Stimulated activated CD4-positive, alpha-beta T cell treated with anti-CD3 and anti-CD28 coated beads, TNF-alpha, amount 100 ng/mL, for 24 hours (primary cell): ENCODE measurements at places on chromosomes 16 and 17.

DNA sequence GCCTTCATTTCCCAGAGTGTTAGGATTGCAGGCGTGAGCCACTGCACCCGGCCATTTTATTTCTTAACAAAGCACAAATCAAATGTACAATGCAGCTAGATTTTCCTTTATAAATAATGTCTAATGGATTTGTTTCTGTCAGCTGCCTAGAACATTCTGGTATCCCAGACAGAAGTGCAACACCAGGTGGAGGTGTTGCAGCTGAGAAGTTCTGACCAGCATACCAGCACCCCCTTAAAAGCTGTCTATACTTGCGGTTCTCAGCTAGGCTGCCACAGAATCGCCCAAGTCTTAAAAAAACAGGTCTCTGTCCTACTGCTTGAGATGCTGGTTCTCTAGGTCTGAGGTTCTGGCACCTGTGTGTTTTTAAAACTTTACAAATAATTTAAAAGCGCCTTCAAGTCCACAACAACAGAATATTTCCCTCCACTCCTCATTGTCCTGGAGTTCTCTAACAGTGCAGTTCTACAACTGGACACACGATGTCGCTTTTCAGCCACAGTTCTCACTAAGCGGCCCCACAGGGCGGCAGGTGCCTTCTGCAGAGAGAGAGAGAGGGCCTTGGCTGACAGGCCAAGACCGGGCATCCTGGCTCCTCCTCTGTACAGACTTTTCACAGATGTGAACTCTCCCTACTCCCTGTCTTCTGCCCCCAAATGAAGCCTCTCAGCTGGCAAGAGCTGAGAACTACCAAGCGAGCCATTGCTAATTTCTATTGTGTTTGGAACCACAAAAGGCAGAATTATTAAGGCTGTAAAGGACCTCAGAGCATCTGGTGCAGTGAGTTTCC, 32.6 kb upstream of the MEOX1 start:
- DNase-seq, result peak; percentile 53

GRCh38 chr17:37261286-37261685, 114.5 kb upstream of the C17orf78 start:
- DNase-seq, result no peak

DNA sequence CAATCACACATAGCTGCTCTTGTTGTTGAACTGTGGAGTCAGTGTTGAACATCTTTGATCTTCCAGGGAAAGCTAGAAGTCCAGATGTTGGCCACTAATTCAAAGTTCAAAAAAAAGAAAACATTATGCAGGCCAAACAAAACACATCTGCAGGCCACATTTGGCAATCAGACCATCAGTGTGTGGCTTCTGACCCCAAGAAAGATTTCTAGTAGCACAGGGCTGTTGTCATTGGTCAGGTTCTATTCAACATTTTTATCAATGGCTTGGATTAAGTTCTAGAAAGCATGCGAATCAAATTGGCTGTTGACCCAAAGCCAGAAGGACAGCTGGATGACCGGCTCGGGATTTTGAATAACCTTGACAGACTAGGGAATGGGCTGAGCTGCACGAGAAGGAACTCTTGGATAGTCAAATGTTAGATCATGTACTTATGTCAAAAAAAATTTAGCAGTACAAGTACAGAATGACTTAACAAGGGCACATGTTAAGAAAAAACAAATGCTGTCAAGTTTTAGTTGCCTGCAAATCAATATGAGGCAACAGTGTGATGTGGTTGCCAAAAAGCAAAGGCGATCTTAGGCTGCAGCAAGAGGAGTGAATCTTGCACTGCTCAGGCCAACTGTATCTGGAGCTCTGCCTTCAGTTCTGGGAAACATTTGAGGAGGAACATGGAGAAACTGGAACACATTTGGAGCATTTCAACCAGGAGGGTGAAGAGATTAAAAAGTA, 187.6 kb downstream of the RGS9 start:
- DNase-seq, result no peak

- no peak for DNase-seq
Observed at GRCh38 chr16:3363793-3364192, 8.1 kb downstream of the OR2C1 start.

GRCh38 chr16:75193265-75193650, 13.7 kb downstream of the CTRB2 start:
- DNase-seq, result no peak
